Effector memory CD8-positive, alpha-beta T cell (primary cell): ENCODE measurements at places on chromosomes 12 and 14.
A peak's percentile ranks its signal among the peaks of the same experiment; 100 is the strongest.

- DNase-seq, result no peak
Measured at GRCh38 chr12:100345020-100345767, 11.7 kb upstream of the SLC17A8 start.

GRCh38 chr14:89701211-89702043, 253.1 kb downstream of the EFCAB11 start:
- DNase-seq, result peak; percentile 65

DNA sequence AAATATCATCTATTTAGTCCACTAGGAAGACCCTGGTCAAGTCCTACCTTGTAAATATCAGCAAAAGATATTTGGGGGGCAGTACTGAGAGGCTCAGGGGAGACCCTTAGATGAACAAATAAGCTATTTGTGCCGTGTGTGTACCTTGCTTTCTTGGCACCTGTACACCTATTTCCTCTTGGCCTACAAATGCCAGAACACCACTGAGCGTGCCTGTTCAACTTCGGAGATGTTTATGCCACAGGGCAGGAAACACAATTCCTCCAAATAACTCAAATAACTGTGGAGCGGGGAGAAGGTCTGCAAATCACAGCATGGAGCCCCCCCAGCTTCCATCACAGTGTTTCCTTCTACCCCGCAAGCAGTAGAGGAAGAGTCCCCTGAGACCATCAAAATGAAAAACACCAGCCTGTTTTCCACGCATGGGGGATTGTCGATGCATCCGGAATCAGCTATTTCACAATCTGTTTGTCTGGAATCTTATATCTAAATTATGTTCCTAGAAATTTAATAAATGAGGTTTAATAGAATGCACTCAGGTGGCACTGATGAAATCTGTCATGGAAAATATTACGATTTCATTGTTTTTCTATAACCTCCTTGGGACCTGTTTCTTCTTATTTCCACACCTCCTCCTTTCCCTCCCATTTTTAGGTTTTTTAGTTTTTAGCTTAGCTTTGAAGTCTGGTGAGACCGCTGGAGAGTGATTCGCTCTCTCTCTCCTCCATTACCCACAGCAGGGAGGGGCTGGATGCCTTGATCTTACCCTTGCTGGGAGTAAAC, 254.0 kb upstream of the SRRM4 start:
- DNase-seq, result no peak

- DNase-seq, result no peak
Measured at GRCh38 chr12:42322567-42322966, 3.3 kb downstream of the ZCRB1 start.

DNA sequence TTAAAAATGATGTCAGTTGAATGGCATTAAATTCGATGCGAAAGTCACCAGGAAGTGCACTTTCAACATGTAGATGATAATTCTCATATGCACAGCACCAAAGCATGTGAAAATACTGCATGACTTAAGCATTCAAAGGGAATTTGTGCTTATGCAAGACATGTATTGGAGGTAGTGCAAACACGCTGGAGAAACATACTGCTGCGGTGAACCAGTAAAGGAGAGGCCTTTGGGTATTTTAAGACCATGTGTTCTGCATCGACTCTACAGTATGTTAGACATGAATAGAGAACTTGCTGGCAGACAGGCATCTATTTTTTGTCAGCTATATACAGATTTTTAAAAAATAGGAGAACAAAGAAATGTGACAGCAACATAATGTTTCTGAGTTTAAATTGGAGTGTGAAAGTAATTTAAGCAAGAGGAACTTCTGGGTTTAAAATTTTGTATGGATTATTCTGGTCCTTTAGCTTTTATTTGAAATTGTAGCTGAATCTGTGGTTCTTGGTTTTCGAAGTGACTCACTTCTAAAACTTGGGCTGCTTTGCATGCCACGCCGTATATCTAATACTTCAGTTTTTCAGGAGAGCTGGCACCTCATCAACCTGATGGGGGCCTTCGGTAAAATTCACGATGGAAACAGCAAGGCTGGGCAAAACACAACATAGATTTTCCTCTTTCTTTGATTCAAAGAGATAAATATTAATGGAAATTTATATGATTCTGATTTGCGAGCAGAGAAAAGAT, 408.7 kb downstream of the APAF1 start:
- DNase-seq, result no peak

- DNase-seq, result peak; percentile 19
Measured at GRCh38 chr14:50085570-50086320, 30.6 kb downstream of the VCPKMT start.

- DNase-seq, result no peak
Measured at GRCh38 chr12:116656306-116656705, 81.6 kb downstream of the SPRING1 start.

GRCh38 chr14:77880056-77880455, 80.1 kb downstream of the ADCK1 start:
- no peak for DNase-seq

GRCh38 chr14:59041308-59041707, 147.2 kb upstream of the DAAM1 start:
- DNase-seq, result no peak

DNA sequence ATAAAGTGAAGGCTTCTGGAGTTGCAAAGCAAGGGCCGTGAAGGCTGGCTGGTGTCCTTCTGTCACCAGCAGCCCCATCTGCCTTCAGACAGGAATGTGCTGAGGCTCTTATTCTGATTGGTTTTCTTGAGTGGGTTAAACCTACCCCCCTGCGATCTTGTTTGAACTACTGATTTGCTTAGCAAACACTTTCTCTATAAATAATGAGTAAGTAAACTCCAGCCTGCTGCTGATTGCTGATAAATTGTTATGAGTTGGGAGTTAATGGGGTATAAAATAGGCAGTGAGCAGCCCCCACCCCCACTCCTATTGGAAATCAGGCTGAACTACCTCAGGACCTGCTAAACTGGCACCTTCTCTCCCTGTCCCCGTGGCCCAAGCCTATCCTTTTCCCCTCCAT, 146.1 kb upstream of the NOS1 start:
- DNase-seq, result no peak

- DNase-seq, result no peak
Measured at GRCh38 chr12:90100579-90100978, 391.9 kb upstream of the ATP2B1 start.

DNA sequence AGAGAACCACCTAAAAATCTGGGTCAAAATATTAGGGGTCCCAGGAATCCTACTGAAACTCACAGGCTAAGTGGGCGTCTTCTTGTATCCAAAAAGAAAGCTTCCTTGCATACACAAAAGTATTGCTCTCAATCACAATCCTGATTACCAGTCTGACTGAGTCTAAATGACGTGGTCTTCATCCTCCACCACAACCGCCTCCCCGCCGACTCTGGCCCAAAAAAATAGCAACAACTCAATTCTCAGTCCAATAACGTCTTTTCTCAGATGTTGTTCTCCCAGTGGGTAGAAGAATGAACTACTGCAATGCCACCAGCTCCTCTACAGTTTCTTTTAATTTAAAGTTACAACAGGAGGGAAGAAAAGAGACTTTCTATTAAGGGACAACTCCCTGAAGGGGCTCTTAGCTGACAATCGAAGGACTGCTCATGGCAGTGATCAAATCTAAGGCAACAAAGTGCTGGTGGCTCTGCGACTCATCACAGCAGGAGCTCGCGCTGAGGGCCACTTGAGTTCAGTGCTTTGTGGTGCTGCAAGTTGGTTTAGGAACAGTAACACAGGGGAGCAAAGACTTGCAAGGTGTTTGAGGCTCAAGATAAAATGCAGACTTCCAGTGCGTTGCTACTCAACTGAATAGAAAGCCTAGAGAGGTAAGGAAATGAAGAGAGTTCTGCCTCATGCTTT, 394.1 kb downstream of the BCAT1 start:
- no peak for DNase-seq

DNA sequence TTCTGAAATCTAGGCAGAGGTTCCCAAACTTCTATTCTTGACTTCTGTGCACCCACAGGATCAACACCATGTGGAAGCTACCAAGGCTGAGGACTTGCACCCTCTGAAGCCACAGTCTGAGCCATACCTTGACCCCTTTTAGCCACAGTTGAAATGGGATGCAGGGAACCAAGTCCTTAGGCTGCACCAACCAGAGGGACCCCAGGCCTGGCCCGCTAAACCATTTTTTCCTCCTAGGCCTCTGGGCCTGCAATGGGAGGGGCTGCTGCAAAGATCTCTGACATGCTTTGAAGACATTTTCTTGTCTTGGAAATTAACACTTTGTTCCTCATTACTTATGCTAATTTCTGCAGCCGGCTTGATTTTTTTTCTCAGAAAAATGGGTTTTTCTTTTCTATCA, 133.9 kb upstream of the TSPAN8 start:
- no peak for DNase-seq

DNA sequence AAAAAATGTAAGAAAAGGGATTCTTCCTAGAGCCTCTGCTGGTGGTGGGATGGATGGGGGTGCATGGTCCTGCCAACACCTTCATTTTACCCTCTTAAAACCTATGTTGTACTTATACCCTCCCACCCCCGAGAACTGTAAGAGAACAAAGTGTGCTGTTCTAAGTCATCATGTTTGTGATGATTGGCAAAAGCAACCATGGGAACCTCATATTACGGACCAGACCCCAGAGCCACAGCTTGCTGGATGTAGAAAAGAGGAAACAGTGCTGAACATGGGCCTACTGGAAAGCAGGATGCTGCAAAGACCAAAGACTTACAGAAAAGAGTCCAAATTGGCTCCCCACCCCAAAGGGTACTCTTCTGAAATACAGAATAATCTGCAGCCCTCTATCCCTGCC, 311.2 kb downstream of the DUSP6 start:
- DNase-seq, result no peak

GRCh38 chr12:59834659-59835474, 239.0 kb downstream of the SLC16A7 start:
- DNase-seq, result no peak

- DNase-seq, result no peak
Measured at GRCh38 chr12:15274561-15274967, 47.7 kb upstream of the PTPRO start.

- DNase-seq, result no peak
Measured at GRCh38 chr14:84202486-84202885, 1327.5 kb upstream of the FLRT2 start.

DNA sequence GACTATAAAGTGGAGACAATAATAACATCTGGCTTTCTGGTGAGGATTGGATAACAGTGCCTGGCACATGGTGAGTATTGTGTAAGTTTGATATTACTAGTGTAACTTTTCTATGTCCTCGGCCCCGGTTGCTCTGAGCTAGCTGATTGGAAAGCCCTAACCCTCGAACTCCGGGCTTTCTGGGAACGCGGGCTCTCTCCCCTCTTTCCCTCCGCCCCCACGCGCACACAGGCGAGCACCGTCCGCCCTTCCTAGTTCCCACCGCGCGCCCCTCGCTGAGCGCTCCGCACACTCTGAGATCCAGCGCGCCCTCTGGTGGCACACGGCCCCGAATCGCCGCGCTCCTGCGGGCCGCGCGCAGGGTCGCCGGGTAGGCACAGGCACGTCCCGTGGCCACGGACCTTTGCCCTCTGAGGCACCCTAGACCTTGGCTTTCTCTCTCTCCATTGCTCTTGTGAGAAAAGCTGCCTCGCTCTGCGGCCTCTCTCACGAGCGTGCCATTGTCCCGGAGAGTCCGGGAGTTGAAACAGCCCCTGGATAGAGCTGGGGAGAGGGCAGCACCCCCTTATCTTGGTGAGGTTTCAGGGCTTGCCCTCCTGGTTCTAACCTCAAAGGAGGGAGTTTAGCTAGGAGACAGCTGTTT, 23.2 kb upstream of the ESRRB start:
- DNase-seq, result peak; percentile 22

DNA sequence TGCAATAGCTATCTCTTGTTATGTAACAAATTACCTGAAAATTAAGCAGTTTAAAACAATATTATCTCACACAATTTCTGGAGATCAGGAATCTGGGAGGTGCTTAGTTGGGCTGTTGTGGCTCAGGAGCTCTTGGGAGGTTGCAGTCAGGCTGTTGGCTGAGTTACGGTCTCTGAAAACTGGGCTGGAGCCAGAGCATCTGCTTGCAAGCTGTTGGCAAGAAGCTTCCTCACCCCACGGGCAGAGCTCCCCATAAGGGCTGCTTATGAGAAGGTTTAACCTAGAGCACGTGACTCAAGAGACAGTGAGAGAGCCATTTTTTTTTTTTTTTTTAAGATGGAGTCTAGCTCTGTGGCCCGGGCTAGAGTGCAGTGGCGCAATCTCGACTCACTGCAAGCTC, 346.8 kb downstream of the ATP23 start:
- DNase-seq, result no peak

- no peak for DNase-seq
Measured at GRCh38 chr14:105023144-105023543, 2.3 kb upstream of the CDCA4 start.

DNA sequence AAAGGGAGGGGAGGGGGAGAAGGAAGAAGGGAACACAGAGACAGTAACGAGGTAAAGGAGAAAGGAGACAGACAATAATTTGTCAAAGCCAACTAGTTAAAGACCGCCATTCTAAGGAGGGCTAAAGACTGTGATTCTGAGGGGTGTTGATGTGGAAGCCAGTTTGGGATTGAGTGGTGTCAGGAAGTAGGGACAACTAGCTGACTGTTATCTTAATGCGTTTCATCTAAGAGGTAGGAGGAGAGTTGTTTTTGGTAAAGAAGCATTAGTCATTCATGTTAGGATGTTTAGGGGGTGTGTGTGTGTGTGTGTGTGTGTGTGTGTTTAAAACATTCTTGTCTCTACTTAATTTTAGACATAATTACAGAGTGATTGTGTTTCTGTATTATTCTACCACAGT, 95.0 kb downstream of the INSM2 start:
- DNase-seq, result no peak

DNA sequence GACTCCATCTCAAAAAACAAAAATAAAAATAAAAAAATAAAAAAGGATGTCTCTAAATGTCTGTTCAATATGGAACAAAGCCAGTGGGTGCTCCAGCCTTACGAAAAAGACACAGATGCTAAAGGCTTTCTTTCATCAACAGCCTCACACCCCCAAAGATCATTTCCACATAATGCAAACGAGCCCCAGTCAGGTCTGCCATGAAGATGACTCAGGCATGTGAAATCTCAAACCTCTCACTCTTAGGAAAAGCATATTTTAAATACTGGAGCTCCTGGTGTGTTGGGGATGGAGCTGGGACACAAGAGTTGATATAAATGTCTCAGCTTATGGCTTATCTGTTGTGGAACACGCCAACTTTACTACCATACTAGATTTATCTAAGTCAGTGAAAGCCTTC, 49.9 kb upstream of the PLXNC1 start:
- no peak for DNase-seq

- DNase-seq, result no peak
Measured at GRCh38 chr12:109131154-109132050, 15.0 kb downstream of the ACACB start.

DNA sequence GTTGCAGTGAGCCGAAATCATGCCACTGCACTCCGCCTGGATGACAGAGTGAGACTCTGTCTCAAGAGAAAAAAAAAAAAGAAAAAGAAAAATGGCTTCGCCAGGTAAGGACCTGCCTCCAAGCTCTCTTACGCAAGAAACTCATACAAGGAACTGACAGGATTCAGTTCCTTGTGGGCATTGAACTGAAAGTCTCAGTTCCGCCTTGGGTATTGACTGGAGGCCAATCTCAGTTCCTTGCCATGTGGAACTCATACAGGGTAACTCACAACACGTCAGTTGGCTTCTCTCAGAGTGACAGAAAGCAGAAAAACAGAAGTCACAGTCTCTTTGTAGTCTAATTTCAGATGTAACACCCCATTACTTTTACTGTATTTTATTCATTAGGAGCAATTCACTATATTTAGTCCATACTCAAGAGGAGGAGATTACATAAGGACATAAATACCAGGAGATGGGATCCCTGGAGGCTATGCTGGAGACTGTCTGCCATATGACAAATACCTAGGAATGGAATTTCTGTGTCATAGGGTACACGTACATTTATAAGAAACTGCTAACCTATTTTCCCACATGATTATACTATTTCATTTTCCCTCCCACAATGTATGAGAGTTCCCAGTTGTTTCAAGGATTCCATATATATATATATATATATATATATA, 11.4 kb upstream of the NOPCHAP1 start:
- no peak for DNase-seq
